ENCODE measurements at places on chromosomes 3 and 15.

- no peak for DNase-seq
These were observed 39.6 kb upstream of the TRAK1 start for GRCh38 chr3:42051384-42052131.

DNA sequence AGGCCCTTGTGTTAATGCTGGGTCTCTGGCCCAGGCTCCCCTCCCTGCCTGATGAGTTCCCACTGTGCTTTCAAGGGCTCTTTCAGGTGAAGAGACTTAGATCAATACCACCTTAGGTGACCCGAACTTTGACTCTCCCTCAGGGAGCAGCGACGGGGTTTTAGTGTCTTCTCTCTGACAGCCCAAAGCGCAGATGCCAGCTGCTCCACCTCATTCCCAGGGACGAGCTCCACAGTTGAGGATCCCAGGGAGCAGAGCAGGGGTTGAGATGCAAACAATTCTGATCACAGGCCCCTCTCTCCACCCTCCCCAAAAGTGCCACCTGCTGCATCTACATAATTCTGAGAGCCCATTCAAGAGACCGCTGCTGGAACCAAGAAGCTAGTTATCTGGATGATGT is 265.1 kb downstream of the TJP1 start:
- no peak for DNase-seq

- no peak for DNase-seq
These were observed 175.9 kb downstream of the CNTN4 start for GRCh38 chr3:2274526-2274925.

DNA sequence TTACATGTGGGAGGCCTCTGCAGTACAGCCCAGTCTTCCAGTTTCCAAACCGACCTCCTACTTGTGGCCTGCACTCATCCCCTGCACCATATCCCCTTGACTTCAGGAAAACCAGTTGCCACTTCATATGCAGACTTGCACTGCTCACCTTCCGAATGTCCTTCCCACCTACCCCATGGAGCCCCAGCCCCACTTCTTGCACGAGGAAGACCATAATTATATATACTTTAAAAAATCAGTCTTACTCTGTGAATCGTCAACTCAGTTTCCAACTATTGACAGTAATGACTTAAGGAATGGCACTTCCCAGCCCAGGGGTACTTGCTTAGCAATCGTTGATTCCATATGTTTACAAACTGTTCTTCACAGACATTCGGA is 136.1 kb downstream of the OPA1 start:
- DNase-seq = no peak

DNA sequence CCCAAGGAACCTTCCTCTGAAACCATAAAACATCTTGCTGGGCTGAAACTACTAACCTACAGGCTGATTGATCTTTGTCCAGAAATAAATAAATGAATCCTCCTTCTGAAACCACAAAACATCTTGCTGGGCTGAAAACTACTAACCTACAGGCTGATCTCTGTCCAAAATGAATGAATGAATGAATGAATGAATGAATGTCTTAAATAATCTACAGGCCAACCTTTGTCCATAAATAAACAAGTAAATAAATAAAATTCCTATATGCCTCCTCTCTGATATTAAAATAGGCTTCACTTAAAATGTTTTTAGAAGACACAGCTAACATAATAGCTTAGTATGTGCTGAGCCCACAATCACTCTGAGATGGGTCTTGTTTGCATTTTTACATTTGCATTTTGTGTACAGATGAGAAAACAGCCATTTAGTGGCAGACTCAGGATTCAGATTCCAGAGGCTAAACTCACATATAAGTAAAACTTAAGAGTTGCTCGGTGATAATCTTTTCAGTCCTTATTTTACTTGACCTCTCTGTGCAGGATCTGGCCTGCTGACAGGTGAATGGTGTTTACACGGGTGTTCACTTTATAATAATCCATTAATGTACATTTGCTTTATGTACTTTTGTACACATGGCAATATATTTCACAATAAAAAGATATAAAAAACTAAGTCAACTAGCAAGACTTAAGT is 10.4 kb downstream of the TJP1 start:
- DNase-seq = no peak

DNA sequence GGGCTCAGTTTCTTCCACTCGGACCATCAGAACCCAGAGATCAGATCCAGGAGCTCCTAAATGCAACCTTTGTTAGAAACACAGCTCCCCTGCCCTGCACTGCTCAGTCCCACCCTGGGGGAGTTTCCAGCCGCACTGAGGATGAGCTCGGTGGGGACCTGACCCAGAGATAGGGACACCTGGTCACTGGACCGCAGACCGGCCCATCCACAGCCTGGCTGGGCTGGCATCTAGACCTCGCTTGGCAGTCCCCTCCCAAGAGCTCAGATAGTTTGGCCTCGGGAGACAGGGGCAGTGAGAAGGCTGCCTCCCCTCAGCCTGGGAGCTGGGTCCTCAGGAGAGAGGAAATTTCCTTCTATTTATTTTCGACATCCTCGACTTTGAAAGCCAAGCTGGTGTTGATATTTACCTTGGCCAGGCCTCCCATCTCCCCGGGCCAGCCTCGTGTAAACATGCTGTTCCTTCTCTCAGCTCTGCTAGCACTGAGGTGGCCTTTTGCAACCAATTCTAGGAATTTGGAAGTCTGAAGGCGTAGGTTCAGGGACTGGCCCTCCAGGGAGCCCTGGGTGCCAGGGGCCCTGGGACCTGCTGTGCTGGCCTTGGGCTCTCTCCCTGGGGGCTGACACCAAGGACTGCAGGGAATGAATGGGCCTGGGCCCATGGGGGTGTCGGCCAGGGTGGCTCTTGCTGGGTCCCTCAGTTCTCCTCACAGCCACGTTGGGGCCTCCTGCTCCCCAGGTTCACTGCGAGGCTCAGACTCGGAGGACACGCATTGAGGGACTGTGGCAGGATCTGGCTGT is 90.1 kb downstream of the VGLL4 start:
- no peak for DNase-seq

DNA sequence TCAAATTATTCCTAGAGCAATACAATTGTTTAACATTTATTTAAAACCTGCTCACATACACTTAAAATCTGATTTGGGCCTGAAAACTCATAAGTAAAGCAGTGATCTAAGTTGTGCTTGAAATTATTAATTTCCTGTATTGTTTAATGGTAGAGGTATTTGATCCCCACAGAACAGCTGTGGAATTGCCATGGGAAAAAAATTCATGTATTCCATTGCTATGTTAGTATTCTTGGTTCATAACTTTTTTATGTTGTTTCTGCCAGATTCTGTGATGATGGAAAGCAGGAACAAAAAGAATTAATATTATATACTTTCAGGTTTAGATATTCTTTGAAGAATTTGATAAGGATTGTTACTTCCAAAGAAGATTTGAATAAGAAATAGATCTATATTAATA is 831.5 kb upstream of the NR2F2 start:
- DNase-seq = no peak
